Caco-2 (cell line): ENCODE measurements at places on chromosomes 2 and 18. TPM values are rescaled to one million over a fixed set of nuclear protein-coding genes. Genes with fewer than 3 reads are reported as not detected.

NEU2 gene
- total RNA-seq, result not detected in 2 replicates

DNA sequence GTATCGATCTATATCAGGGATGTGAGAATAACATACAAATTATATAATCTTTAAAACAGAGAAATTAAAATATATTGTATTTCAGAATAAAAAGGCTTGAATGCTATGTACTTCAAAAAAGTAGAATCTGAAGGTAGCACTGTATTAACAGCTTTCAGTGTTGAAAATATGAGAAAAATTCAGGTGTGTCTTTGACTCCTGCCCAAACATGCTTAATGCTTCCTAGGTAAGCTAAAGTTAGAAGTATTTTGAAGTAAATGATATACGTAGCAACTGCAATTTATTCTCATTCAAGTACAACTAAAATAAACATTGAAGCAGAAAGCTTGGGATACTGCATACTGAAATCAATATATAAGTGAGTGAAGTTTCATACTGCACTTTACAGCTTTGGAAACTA lies 1082.0 kb upstream of the ACVR2A start:
- no peak overlapping the region for H3K4me3 ChIP-seq
- H3K27ac ChIP-seq, result no peak overlapping the region
- H3K27me3 ChIP-seq, result no peaks in the 10 kb centered on the region
- no peaks in the 10 kb centered on the region for H3K36me3 ChIP-seq

DNA sequence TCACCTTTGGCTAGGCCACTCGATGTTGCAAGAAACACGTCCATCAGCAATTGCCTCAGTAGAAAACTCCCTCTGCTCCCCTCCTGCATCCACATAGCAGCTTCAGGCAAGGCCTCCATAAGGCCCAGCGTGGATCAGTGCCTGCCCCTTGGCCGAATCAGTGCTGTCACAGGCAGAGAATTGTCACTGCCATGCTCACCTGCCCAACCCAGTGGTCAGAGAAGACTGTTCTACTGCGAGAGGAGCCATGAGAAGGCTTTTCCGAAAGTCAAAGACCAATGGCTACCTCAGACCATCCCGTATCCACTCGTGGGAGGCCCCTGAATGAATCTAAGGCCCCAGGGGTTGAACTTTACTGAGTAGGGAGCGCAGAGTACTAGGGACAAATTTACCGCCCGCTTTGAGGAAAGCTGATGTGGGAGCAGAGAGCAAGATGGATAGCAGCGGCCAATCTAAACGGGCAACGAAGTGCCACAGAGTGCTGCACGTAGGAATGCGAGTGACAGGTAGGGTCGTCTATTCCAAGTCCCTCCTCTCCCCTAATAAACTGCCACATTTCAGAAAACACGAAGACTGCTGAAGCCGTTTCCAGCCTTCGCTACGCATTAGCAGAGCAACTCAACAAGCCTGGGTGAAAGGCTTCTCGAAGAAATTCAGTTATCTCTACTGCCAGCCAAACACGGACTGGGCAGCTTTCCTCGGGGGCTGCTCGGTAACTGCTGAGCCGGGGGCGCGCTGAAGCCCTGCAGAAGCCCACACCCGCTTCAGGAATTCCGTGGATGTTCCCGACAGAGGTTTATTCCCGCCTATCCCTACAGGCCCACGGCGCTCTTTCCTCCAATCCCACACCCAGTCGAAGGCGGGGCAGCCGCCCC lies 968 bp upstream of the RALBP1 start:
- no peaks in the 10 kb centered on the region for H3K27me3 ChIP-seq
- H3K4me3 ChIP-seq, result peak overlapping the region; percentile 84
- H3K4me1 ChIP-seq, result peaks cover 25% of the 10 kb centered on the region
- peak overlapping the region; percentile 77 for H3K27ac ChIP-seq
- peak; percentile 91 for DNase-seq
- no peaks in the 10 kb centered on the region for H3K36me3 ChIP-seq

GRCh38 chr2:204706939-204707338 lies 161.7 kb downstream of the PARD3B start:
- H3K4me3 ChIP-seq, result no peak overlapping the region
- H3K36me3 ChIP-seq, result no peaks in the 10 kb centered on the region
- no peaks in the 10 kb centered on the region for H3K4me1 ChIP-seq
- no peak overlapping the region for H3K27ac ChIP-seq
- H3K27me3 ChIP-seq, result no peaks in the 10 kb centered on the region
- no peak for DNase-seq

GRCh38 chr2:173874894-173875237 lies 90.3 kb downstream of the SP3 start:
- no peak overlapping the region for H3K4me3 ChIP-seq
- peaks cover 19% of the 10 kb centered on the region for H3K4me1 ChIP-seq
- no peak for DNase-seq

DNA sequence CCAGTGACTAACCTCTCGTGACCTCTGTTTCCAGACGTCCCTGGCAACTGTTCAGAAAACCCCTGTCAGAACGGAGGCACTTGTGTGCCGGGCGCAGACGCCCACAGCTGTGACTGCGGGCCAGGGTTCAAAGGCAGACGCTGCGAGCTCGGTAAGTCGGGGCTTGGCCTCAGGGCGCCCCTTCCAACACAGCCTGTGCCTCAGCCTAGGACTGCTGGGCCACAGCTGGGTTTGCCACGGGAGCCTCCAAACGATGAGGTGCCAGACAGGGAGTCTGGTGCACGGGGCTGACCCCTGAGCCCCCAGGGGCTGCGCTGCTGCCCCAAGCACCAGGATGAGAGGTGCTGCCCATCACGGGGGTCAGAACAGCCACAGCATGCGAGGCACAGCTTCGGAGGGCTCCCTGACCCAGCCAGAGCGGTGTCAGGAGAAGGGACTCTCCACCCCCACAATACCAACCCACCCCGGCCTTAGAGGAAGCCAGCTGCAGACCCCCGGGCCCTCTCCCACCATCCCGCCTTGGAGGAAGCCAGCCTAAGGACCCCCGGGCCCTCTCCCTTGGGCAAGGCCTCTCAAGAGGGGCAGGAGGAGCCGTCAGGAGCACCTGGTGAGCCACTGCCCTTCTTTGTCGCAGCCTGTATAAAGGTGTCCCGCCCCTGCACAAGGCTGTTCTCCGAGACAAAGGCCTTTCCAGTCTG lies 20.3 kb downstream of the MTERF4 start:
- no peaks in the 10 kb centered on the region for H3K4me1 ChIP-seq
- no peaks in the 10 kb centered on the region for H3K27me3 ChIP-seq
- no peak overlapping the region for H3K27ac ChIP-seq
- H3K4me3 ChIP-seq, result no peak overlapping the region
- no peak for DNase-seq

DNA sequence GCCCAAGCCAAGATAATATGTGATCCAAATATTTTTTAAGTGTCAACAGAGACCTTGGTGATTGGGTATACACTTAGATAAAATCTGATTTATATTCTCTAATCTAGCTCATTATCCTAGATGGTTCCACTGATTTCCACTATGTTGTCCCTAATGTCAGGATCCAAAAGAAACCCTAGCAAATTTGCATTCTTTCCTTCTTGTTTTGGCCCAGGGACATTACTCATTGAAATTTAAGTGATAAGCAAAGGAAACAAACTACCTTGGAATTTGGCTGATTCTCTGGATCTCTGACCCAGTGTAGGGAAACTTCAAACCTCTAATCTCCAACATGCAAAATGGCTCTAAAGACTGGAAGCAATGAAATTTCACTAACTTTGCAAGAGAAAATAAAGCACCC lies 179.8 kb upstream of the MEIS1 start:
- no peak overlapping the region for H3K4me3 ChIP-seq
- no peak overlapping the region for H3K27ac ChIP-seq
- H3K4me1 ChIP-seq, result peaks cover 4% of the 10 kb centered on the region; the same call in 1 of the 2 replicates
- no peak for DNase-seq
- H3K27me3 ChIP-seq, result no peaks in the 10 kb centered on the region

DNA sequence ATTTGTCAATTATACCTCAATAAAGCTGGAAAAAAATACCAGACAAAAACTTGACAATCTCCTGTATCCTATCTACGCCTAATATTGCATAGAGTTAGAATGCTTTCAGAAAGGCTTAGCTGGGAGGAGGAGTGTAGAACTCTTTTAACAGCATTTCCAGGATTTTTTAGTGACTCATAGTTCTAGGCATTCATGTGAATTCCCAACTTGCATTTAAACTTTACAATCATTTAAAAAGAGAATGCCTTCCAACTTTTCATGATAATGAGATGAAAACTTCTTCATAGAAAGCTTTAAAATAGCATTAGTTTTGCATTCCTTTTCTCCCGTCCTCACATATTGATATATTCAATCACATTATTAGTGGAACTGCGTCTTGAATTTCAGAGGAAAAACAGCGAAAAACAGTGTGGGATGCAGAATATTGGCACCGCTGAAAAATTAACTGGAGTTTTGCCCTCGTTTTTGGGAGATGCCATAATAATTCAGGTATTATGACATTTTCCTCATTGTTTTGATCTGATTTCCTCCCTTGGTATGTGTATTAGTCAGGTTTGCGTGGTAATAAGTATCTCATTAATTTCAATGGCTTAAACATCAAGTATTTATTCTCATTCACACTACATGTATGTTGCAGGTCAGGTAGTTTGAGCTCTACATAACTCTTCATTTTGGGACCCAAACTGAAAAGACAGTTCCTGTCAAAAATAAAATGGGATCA lies 293.2 kb upstream of the FIGN start:
- no peaks in the 10 kb centered on the region for H3K36me3 ChIP-seq
- H3K4me1 ChIP-seq, result no peaks in the 10 kb centered on the region
- no peaks in the 10 kb centered on the region for H3K27me3 ChIP-seq
- no peak overlapping the region for H3K4me3 ChIP-seq
- H3K27ac ChIP-seq, result no peak overlapping the region
- no peak for DNase-seq

RALBP1 gene
- total RNA-seq, result 64.9 and 66.3 TPM in 2 replicates

DNA sequence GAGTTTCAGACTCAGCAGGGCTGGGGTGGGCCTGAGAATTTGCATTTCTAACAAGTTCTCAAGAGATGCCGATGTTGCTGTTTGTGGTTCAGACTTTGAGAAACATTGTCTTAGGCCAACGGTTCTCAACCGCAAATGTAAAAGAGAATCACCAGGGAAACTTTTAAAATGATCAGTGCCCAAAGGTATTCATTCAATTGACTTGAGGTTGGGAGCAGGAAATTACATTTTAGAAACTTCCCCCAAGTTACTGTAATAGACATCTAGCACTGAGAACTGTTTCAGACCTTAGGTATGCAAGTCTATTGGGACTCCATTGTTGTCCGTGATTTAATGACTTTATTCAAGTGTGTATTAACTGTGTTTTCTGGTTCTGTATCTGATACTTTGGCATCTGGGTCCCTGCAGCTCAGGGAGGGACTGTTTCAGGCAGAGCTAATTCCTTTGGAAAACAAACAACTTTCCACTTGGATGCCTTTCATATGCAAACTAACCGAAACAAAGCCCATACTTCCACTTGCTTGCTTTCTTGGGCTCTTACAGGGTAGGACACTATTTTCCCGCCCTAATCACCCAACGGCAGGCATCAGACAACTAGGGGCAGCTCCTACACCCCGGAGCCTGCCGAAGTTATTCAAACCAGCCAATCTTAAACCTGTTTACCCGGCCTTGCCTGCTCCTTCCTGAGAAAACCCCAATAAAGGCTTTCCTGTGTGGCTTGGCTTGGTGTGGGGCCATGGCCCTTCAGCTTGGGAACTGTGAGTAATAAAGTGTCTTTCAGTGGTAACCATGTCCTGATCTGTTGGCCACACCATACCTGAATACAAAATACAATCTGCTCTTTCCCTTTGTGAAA lies 97.6 kb downstream of the POLE4 start:
- no peaks in the 10 kb centered on the region for H3K4me1 ChIP-seq
- H3K36me3 ChIP-seq, result no peaks in the 10 kb centered on the region
- H3K4me3 ChIP-seq, result no peak overlapping the region
- H3K27me3 ChIP-seq, result no peaks in the 10 kb centered on the region
- no peak overlapping the region for H3K27ac ChIP-seq

DNA sequence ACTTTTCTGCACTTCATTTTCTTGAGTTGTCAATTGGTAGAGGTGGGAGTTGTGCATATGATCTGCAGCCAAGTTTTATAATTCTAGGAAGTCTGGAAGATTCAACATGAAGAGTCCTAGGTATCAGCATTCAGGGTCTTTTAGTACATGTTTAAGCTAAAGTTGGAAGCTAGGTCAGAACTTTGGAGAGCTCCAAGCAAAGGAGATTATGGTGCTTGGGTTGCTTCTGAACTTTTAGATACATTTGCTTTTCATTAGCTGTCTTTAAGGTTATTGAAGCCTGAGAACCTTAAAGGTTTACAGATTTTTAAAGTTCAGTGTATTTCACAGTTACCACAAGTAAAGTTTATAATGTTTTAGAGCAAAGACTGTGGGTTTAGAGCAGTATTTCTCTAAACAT lies 85.5 kb downstream of the EPC2 start:
- H3K4me3 ChIP-seq, result no peak overlapping the region
- H3K4me1 ChIP-seq, result 0 out of 2 replicates have a peak, but pooled peaks cover 3% of the 10 kb centered on the region

DNA sequence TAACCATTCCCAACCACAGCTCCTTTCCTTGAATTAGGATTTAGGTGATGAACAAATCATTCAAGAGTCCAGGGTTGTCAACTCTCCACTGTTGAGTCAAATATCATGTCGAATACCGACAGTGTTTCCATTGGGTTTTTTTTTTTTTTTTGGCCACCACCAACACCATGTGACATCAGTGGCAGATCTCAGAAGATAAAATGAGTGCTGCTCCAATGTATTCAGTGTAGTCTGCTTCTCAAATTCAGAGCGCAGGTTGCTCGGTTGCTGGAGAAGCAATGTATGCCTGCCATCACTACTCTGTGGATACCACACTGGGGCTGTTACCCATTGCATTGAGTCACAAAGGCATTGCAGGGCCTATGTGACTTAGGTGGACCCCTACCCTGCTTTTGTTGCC lies 10.8 kb upstream of the ATL2 start:
- H3K4me1 ChIP-seq, result no peaks in the 10 kb centered on the region
- H3K27ac ChIP-seq, result no peak overlapping the region
- no peaks in the 10 kb centered on the region for H3K36me3 ChIP-seq
- H3K27me3 ChIP-seq, result no peaks in the 10 kb centered on the region
- no peak for DNase-seq

- H3K27me3 ChIP-seq, result peaks cover 1% of the 10 kb centered on the region; the same call in 1 of the 2 replicates
- no peaks in the 10 kb centered on the region for H3K4me1 ChIP-seq
- H3K4me3 ChIP-seq, result no peak overlapping the region
- no peak overlapping the region for H3K27ac ChIP-seq
- H3K36me3 ChIP-seq, result no peaks in the 10 kb centered on the region
Observed at GRCh38 chr2:75344146-75344545, 144.8 kb upstream of the TACR1 start.

- no peaks in the 10 kb centered on the region for H3K36me3 ChIP-seq
- H3K27me3 ChIP-seq, result no peaks in the 10 kb centered on the region
- H3K27ac ChIP-seq, result peak overlapping the region; percentile 48
- H3K4me3 ChIP-seq, result no peak overlapping the region
- H3K4me1 ChIP-seq, result peaks cover 8% of the 10 kb centered on the region
- no peak for DNase-seq
Observed at GRCh38 chr2:29117636-29118303, 2.6 kb downstream of the CLIP4 start.

GRCh38 chr2:149064856-149065630 lies 26.5 kb downstream of the LYPD6B start:
- H3K36me3 ChIP-seq, result no peaks in the 10 kb centered on the region
- no peak overlapping the region for H3K4me3 ChIP-seq
- H3K4me1 ChIP-seq, result peaks cover 29% of the 10 kb centered on the region
- H3K27ac ChIP-seq, result peak overlapping the region; percentile 65
- no peaks in the 10 kb centered on the region for H3K27me3 ChIP-seq

TEKT4 gene
- not detected in 2 replicates for total RNA-seq

ACTG2 gene
- 2.6 and 5.7 TPM in 2 replicates for total RNA-seq

SOWAHC gene
- total RNA-seq, result 20.3 and 21.4 TPM in 2 replicates

- no peak overlapping the region for H3K4me3 ChIP-seq
- no peak for DNase-seq
- no peak overlapping the region for H3K27ac ChIP-seq
- H3K36me3 ChIP-seq, result no peaks in the 10 kb centered on the region
Observed at GRCh38 chr2:129620411-129620810, 359.1 kb upstream of the RAB6C start.

DYTN gene
- not detected in 2 replicates for total RNA-seq

- H3K4me1 ChIP-seq, result no peaks in the 10 kb centered on the region
- H3K4me3 ChIP-seq, result peak overlapping the region; percentile 69
- H3K27ac ChIP-seq, result peak overlapping the region; percentile 96
- H3K27me3 ChIP-seq, result no peaks in the 10 kb centered on the region
- H3K36me3 ChIP-seq, result no peaks in the 10 kb centered on the region
Observed at GRCh38 chr18:62186499-62186773, 420 bp downstream of the PIGN start.
